NCI-H2029 (cell line): ENCODE measurements at places on chromosomes 7 and 10.

DNA sequence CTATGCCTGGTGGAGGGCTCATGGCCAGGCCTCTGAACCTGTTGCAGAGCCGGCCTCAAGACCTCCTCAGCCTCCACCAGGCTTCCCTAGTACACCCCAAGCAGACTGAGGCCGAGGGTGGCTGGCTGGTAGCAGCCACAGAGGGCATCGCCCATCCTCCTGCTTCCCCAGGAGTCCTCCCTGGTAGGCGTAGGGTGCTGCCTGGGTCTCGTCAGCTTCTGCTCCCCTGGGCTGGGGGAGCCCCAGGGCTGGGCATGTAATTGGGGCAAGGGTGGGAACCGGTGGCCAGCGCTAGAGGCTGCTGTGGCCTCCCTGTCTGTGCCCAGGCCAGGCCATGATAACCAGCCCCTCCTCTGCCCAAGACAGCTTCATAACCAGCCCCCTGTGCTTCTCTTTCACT, 32.6 kb downstream of the TBATA start:
- DNase-seq = no peak

GRCh38 chr10:72098836-72099599, 10.7 kb upstream of the SPOCK2 start:
- no peak for DNase-seq

DNA sequence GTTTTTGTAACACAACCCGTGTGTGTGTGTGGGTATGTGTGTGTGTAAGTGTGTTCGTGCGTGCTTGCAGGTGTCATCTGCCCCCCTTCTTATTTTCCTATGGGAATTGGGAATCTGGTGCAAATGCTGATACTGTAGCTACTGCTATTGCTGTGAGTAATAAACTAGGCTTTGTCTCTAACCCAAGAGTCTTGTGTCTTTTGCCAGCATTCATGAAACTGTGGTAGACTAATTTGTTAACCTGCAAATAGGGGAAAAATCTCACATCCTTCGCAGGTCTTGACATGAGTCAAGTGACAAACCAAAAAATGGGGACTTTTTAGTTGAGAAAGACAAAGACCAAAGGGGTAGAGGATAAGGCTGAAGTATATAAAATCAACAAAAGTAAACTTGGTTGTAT, 57.9 kb upstream of the FAM133B start:
- DNase-seq = no peak

DNA sequence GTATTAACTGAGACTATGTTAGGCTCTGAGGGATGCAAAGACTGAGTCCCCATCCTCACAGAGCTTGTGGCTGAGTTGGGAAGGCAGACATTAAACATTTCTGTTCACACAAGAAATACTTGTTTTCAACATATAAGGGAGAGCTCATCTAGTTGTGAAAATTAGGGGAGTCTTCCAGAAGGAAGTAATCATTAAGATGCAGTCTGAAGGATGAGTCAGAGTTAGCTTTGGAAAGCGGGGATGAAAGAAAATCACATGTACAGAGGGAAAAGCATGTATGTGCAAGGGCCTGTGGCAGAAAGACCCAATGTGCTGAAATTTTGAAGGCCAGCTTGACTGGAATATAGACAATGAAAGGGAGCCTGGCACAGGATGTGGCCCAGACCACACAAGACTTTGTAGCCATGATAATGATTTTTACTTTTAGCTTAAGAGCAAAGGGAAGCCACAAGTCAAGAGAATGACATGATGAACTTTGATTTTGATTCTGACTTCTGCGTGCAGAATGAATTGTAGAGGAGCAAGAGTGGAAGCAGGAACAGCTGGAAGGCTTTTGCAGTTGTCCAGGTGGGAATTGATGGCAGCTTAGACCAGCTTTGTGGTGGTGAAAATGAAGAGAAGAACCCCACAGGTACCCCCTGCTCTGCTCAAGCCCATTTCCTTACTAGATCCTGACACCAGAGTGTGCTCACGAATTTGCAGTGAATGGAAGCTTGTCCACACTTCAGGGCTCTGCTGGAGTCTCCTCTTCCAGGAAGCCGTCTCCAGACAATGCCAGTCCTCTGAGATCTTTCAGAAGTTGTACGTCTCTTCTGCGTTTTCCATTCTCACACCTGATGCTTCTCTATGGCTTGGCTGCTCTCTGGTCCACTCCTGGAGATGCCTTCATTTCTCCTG, 115.6 kb downstream of the ATXN7L1 start:
- no peak for DNase-seq

GRCh38 chr10:32143302-32143847, 87.2 kb upstream of the KIF5B start:
- no peak for DNase-seq

DNA sequence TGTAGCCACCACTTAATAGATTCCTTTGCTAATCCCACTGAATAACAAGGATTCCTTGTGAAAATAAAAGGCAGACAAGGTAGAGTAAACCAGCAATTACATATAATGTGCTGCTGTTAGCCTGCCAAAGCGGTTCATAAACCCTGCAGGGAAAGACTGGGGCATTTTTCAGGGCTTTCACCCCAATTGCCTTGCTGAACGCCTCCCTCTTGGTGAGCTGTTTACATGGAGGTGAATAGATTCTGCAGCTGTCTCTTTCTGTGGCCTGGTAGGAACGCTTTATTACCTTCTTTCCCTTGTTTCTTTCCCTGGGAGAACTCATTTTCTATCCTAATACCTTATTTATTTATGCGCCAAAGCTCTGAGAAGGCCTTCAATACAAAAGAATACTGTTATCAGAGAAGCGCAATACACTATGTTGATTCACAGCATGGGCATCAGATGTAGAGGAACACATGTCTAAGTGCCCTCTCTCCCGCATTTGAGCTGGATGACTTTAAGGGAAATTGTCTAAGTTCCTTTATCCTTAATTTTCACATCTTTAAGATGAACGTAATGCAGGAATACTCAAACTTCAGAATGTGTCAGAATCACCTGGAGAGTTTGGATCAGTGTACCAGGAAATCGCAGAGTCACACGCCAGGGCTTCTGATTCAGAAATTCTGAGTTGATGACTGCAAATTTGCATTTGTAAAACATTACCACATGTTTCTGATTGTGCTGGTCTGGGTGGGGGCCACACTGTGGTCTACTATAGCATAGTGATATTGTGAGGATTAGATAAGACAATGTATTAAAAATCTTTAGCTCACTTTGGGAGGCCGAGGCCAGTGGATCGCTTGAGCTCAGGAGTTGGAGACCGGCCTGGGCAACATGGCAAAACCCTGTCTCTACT, 1203.8 kb downstream of the SORCS3 start:
- no peak for DNase-seq

GRCh38 chr7:83475420-83475819, 173.5 kb downstream of the SEMA3E start:
- DNase-seq = no peak

GRCh38 chr7:85019778-85020177, 167.1 kb downstream of the SEMA3D start:
- DNase-seq = no peak

DNA sequence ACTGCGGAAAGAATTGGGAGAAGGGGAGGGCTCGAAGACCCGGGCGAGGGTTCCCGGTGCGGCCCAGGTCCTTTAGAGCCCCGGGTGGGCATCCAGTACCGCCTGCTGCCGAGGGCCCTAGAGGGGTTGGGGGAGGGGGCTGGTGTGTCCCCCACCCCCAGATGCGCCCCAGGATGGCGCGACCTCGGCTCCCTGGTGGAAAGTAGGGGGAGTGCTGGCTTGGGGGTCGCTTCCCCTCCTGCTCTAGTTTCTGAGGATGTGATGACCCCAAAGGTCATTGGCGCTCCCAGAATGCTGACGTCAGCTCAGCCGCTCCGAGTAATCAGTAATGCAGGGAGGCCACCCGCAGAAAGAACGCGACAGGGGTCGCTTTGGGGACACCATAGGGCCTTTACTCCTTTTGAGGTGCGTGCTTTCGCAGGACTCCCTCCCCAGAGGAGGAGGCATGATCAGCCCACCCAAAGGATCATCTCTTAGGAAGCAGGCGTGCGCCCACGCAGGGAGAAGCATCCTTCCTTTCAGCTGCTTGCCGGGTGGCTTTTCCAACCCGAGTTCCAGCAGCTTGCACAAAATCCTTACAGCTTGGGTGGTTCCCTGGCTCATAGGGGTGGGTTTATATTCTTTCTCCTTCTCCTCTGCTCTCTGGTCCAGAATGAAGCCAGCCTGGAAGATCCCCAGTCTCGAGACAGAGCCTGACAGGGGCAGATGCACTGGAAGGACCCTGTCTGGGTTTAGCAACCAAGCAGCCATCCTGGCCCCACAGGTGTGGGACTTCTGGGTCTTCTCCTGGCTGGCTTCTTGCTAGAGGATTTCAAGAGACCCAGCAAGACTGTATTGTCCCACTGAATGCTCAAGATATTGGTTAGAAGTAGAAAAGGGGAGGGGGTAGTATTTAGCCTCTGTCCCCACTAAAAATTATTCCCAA, 1.3 kb upstream of the PRKAG2 start:
- DNase-seq = no peak

GRCh38 chr10:103334567-103334966, 16.4 kb downstream of the PCGF6 start:
- DNase-seq = no peak

GRCh38 chr10:20712774-20713173, 184.3 kb downstream of the NEBL start:
- DNase-seq = no peak

- DNase-seq = no peak
Observed at GRCh38 chr10:97336942-97337831, 2.7 kb upstream of the FRAT2 start.

DNA sequence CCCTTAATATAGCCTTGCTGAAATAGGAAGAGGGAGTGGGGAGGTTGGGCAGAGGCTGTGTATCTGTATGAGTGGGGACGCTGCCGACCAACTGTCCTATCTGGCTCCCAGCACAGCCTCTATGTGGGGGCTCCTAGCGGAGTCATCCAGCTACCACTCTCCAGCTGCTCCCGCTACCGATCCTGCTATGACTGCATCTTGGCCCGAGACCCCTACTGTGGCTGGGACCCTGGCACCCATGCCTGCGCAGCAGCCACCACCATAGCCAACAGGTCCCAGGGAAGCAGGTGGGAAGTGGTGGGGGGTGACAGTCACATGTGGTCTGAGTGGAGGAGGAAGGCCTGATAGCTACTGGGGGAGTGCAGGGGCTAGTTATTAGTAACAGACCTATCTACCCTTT, 6.6 kb downstream of the MRPL43 start:
- DNase-seq = no peak
